ENCODE measurements at places on chromosomes 16 and 17. TPM values are rescaled to one million over a fixed set of nuclear protein-coding genes. Genes with fewer than 3 reads are reported as not detected.

DNA sequence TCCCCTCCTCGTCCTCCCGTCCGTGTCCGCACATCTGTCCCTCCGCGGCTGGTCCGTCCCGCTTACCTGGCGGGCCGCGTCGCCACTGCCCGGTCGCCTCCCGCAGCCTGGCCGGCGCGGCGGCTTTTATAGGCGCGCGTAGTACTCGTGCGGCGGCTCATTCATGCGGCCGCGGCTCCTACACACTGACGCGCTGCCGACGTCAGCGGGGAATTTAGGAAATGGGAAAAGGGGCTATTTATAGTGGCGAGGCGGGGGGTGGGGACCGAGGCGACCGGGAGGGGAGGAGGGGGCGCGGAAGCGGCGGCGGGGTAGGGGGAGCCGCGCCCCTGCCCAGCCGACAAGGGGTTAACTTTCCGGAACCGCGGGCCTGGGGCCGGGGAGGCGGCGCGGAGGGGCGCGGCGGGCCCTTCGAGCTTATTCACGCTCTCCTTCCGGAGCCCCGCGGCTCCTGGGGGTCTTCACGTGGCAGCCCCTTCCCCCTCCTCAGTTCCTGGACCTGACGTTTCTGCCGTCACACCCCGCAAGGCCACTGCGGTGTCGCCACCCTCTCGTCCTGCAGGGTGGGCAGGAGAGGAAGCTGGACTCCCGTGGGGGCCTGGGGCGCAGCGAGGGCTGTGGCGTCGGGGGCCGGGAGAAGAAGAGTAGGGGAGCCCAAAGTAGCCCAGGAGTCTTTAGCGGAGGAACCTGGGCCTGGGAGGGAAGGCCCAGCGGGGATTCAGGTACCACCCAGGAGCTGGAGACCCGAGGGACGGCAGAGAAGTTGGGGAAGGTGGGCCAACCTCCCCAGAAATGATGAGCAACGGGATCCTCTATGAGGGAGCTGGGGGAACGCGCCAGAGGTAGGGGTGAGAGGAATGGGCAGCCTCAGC, 3.6 kb upstream of the HIC1 start:
- DNase-seq: no peak

GRCh38 chr17:44931376-44931775, 16.1 kb upstream of the GFAP start:
- DNase-seq: no peak

- no peak for DNase-seq
These were observed 9.5 kb downstream of the MPP2 start for GRCh38 chr17:43897831-43898230.

GRCh38 chr16:13977177-13977576, 57.2 kb downstream of the ERCC4 start:
- DNase-seq: no peak

Gene LGALS9B
- not detected for total RNA-seq

Data from activated CD4-positive, alpha-beta memory T cell treated with anti-CD3 and anti-CD28 coated beads, Interleukin-2, amount 10 ng/mL, durations not matched to agents 7 days and 5 days (primary cell).